Vagina (tissue), 2 donors: ENCODE measurements at places on chromosomes 7 and 10. TPM values are rescaled to one million over a fixed set of nuclear protein-coding genes. Genes with fewer than 3 reads are reported as not detected.

DNA sequence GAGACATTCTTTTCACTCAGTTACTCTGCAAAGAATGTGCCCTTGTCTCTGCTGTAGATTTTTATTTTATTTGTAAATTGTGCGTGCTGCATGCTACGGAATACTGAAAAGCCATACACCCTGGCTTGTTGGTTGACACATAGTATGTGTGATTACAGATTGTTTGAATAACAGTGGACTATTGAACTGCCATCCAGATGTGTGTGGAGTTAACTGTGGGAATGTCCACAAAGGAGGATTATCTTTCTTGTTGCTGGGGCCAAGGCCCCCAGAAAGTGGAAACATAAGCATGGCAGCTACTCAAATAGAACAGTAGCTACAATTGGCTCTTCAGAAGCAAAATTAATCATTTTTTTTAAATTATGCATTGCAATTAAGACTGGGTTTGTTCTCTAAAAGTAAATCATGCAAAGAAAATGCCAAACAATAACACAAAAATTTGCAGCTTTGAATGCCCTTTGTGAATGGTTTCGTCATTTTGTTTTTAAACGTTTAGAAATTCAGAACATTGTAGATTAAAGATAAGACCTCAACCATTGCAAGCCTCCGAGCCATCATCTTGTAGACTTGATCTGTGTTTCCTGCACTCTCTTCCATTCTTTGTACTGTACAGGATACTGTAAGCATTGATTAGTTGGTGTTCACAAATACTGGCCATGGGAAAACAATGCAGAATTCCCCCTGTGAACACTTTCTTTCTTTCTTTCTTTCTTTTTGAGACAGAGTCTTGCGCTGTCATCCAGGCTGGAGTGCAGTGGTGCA, 210.3 kb upstream of the TCF7L2 start:
- H3K27me3 ChIP-seq, result no peaks in the 10 kb centered on the region
- no peaks in the 10 kb centered on the region for H3K36me3 ChIP-seq
- no peak for DNase-seq
- no peak overlapping the region for H3K4me3 ChIP-seq
- peaks cover 6% of the 10 kb centered on the region for H3K4me1 ChIP-seq

- H3K27me3 ChIP-seq, result no peaks in the 10 kb centered on the region
- no peaks in the 10 kb centered on the region for H3K4me1 ChIP-seq
- H3K4me3 ChIP-seq, result no peak overlapping the region
- H3K36me3 ChIP-seq, result no peaks in the 10 kb centered on the region
- no peak overlapping the region for H3K27ac ChIP-seq
Observed at GRCh38 chr7:157951300-157952049, 614.7 kb downstream of the DNAJB6 start.

CALY gene
- total RNA-seq, result 4.7 TPM

DNA sequence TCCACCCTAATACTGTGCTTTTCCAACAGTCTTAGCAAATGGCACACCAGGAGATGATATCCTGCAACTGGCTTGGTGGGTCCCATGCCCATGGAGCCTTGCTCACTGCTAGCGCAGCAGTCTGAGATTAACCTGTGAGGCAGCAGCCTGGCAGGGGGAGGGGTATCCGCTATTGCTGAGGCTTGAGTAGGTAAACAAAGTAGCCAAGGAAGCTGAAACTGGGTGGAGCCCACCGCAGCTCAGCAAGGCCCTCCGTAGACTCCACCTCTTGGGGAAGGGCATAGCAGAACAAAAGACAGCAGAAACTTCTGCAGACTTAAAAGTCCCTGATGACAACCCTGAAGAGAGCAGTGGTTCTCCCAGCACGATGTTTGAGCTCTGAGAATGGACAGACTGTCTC, 399.0 kb downstream of the CCSER2 start:
- H3K27ac ChIP-seq, result no peak overlapping the region
- no peaks in the 10 kb centered on the region for H3K36me3 ChIP-seq
- no peak for DNase-seq
- H3K27me3 ChIP-seq, result no peaks in the 10 kb centered on the region
- H3K4me1 ChIP-seq, result no peaks in the 10 kb centered on the region

- H3K4me3 ChIP-seq, result no peak overlapping the region
- H3K4me1 ChIP-seq, result no peaks in the 10 kb centered on the region
- H3K27ac ChIP-seq, result no peak overlapping the region
- no peak for DNase-seq
- no peaks in the 10 kb centered on the region for H3K27me3 ChIP-seq
Observed at GRCh38 chr7:26449175-26450165, 157.8 kb downstream of the SNX10 start.

GRCh38 chr7:776992-777727, 50.1 kb upstream of the PRKAR1B start:
- DNase-seq, result no peak
- no peak overlapping the region for H3K4me3 ChIP-seq
- H3K4me1 ChIP-seq, result peaks cover 9% of the 10 kb centered on the region
- H3K27ac ChIP-seq, result no peak overlapping the region

- no peaks in the 10 kb centered on the region for H3K36me3 ChIP-seq
- no peak overlapping the region for H3K4me3 ChIP-seq
Observed at GRCh38 chr10:76840802-76841201, 796.8 kb downstream of the KCNMA1 start.

DNA sequence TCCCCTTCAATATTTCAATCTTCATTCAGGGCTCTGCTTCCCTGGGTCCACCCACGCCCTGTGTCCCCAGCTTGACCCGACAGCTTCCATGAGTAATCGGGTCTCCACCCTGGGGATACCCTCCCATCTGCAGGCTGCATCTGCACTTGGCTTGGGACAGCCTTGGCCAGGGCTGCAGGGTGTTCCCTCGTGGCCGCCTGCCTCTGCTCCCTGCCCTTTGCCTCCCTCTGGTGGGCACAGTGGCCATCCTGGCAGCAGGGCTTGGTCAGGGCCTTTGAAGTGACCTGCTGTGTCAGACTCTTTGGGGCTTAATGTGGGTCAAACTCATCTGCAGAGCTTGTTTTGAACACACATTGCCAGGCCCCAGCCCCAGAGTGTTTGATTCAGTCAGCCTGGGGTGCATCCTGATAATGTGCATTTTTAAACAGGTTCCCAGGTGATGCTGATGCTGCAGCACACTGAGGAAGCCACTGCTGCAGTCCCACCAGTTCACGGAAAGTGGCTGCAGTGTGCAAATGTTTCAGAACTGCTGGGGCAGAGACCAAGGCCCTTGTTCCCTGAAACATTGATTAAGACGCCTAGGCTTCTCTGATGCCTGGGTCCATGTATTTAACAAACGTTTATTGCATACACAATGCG, 80.7 kb upstream of the SEC61G start:
- DNase-seq, result no peak
- H3K4me3 ChIP-seq, result no peak overlapping the region
- H3K36me3 ChIP-seq, result no peaks in the 10 kb centered on the region
- H3K4me1 ChIP-seq, result peaks cover 28% of the 10 kb centered on the region
- peak overlapping the region; percentile 64 for H3K27ac ChIP-seq

GRCh38 chr10:5323446-5323845, 41.3 kb upstream of the UCN3 start:
- H3K27me3 ChIP-seq, result no peaks in the 10 kb centered on the region
- no peak overlapping the region for H3K27ac ChIP-seq
- H3K4me1 ChIP-seq, result no peaks in the 10 kb centered on the region
- H3K36me3 ChIP-seq, result no peaks in the 10 kb centered on the region

- no peaks in the 10 kb centered on the region for H3K27me3 ChIP-seq
- no peak overlapping the region for H3K27ac ChIP-seq
- H3K36me3 ChIP-seq, result no peaks in the 10 kb centered on the region
- no peak overlapping the region for H3K4me3 ChIP-seq
- DNase-seq, result no peak
Observed at GRCh38 chr7:26782501-26782900, 81.9 kb downstream of the SKAP2 start.

KLF14 gene
- not detected for total RNA-seq

DNA sequence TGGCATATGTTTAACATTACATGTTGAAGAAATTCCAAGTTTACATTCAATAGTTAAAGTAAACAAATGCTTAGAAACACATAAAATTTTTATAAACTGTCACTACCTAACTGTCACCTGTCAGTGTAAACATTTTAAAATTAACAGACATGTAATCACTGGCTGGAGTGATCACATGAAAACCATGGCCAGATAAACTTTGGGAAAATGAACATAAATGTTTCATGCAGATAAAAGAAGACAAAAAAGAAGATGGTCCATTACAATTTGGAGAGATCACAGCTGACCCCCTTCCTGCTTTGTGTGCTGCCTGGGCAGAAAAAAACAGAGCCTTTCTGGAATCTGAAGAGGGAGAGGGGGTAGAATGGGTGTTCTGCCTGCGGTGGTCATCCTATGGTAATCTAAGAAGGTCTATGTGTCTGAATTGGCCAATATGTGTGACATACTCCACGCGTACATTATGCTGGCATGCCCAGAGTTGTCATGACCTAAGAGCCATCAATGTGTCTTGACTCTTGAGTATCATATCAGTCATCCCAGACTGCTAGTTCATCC, 57.5 kb upstream of the MEOX2 start:
- H3K4me1 ChIP-seq, result no peaks in the 10 kb centered on the region
- no peak overlapping the region for H3K4me3 ChIP-seq
- H3K27ac ChIP-seq, result no peak overlapping the region
- H3K36me3 ChIP-seq, result no peaks in the 10 kb centered on the region
- no peaks in the 10 kb centered on the region for H3K27me3 ChIP-seq
- DNase-seq, result no peak

C10orf53 gene
- not detected for total RNA-seq

C10orf105 gene
- total RNA-seq, result 0.49 TPM

DNA sequence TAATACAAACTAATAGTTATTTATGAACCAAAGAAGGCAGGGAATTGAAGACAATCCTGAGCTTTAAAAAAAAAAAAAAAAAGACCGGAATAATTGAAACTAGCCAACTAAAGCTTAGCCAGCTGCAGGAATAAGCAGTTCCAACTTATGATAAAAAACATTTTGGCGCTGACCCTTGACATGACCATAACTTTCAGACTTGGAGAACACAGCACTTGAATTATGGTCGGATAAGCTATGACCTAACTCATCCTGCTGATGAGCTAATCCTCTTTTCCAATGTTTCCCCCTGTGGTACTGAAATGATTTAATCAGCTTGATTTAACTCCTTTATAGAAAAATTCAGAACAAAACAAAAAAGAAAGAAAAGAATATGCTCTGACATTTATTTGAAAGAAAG, 181.8 kb downstream of the DGKB start:
- DNase-seq, result no peak
- no peaks in the 10 kb centered on the region for H3K27me3 ChIP-seq
- no peaks in the 10 kb centered on the region for H3K4me1 ChIP-seq
- H3K27ac ChIP-seq, result no peak overlapping the region

DNA sequence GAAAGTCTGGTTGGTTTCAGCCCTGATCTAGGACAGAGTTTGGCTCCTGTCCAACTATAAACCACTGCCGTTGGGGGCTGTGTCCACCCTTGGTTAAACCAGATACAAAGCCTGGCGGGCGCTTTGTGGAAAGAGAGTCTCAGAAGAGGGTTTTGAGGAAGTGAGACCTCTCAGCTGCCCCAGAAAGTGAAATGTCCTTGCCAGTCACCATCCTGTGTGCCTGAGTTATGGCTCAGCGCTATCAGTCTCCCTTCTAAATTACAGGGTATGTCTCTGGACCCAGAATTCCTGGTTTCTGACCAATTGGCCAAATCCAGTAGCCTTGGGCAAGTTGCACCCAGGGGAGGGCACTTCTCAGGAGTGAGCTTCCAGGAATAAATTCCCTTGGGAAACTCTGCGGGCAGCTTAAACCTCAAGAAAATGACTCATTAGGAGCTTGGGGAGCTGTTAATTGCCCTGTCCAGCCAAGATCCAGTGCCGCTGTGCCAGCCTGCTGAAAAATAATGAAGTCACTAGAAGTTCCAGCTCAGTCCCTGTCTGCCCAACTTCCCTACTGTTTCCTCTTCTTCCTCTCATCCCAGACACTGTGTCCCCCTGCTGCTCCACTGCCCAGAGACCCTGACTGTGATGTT, 66.7 kb upstream of the PDZD8 start:
- H3K4me3 ChIP-seq, result no peak overlapping the region
- H3K27me3 ChIP-seq, result no peaks in the 10 kb centered on the region
- H3K36me3 ChIP-seq, result no peaks in the 10 kb centered on the region
- peak overlapping the region; percentile 67 for H3K27ac ChIP-seq
- peaks cover 27% of the 10 kb centered on the region for H3K4me1 ChIP-seq

FASTK gene
- total RNA-seq, result 60.2 TPM

EGFR gene
- total RNA-seq, result 130 TPM

GOLGA7B gene
- total RNA-seq, result 2.5 TPM

DNA sequence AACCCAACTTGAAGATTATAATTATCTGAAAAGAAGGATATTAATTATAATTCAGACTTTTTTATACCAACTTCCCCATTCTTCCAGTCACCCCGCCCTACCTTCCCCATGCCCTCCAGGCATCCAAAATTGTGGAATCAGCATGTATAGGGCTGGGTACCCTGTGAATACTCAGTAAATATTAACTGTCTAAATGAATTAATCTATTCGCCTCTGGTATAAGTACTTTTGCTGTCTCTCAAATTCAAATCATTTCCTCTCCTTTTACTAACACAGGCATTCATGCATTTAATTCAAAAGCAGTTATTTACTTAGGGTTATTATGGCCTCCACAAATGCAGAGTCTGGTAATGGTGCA, 26.5 kb upstream of the GOT1 start:
- no peak overlapping the region for H3K27ac ChIP-seq
- H3K4me1 ChIP-seq, result no peaks in the 10 kb centered on the region
- no peaks in the 10 kb centered on the region for H3K27me3 ChIP-seq
- H3K4me3 ChIP-seq, result no peak overlapping the region

- no peaks in the 10 kb centered on the region for H3K27me3 ChIP-seq
- no peaks in the 10 kb centered on the region for H3K36me3 ChIP-seq
- no peak for DNase-seq
- no peak overlapping the region for H3K4me3 ChIP-seq
Observed at GRCh38 chr10:11335167-11335652, 276.2 kb downstream of the USP6NL start.

- no peak overlapping the region for H3K4me3 ChIP-seq
- no peak overlapping the region for H3K27ac ChIP-seq
- no peaks in the 10 kb centered on the region for H3K4me1 ChIP-seq
- no peaks in the 10 kb centered on the region for H3K27me3 ChIP-seq
Observed at GRCh38 chr10:28951484-28951883, 274.2 kb downstream of the BAMBI start.

NPSR1 gene
- not detected for total RNA-seq

DCLRE1C gene
- 13.5 TPM for total RNA-seq

MYL10 gene
- not detected for total RNA-seq

DNA sequence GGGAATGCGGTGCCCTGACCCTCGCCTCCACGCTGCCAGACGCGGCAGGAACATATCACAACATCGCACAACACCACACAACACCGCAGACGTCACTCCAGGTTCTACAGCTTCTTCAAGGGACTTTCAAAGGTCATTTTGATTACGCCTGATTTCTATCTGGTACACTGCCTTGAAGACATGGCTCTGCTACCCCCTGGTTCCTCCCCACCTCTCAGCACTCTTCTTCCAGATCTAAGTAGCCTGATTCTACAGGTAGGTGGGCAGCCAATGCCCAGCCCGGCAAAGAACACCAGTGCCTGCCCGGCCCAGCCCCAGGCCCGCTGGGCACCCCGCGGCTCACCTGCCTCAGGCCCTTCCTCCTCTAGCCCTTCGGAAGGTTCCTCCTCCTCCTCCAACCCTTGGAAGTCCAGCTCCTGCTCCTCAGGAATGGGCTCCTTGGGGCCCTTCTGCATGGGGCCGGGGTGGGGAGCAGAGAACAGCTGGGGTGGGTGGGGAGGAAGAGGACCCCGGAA, 8.4 kb downstream of the GIGYF1 start:
- H3K27me3 ChIP-seq, result no peaks in the 10 kb centered on the region
- H3K4me1 ChIP-seq, result peaks cover 36% of the 10 kb centered on the region
- H3K36me3 ChIP-seq, result peaks cover 7% of the 10 kb centered on the region
- no peak overlapping the region for H3K27ac ChIP-seq

TRIM73 gene
- 7.4 TPM for total RNA-seq

- no peak overlapping the region for H3K4me3 ChIP-seq
- H3K4me1 ChIP-seq, result no peaks in the 10 kb centered on the region
- no peaks in the 10 kb centered on the region for H3K36me3 ChIP-seq
- H3K27ac ChIP-seq, result no peak overlapping the region
- no peaks in the 10 kb centered on the region for H3K27me3 ChIP-seq
Observed at GRCh38 chr10:1120306-1120705, 64.1 kb downstream of the WDR37 start.
